ENCODE measurements at places on chromosomes 11 and 22.

DNA sequence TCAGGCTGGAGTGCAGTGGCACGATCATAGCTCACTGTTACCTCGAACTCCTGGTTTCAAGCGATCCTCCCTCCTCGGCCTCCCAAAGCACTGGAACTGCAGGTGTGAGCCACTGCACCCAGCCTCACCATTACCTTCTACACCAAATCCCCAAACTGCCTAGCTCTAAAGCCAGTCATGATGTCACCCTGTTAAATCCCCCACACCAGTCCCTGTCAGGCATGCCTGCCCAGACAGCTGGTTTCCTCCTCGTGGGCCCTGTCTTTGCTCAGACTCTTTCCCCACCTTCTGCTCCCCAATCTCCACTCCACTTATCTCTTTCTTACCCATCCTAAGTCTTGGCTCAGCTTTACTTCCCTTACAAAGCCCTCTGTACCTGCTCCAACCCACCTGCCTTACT is 12.5 kb upstream of the EXPH5 start:
- DNase-seq = no peak

GRCh38 chr11:6498121-6498520 is 1.0 kb downstream of the DNHD1 start:
- no peak for DNase-seq

DNA sequence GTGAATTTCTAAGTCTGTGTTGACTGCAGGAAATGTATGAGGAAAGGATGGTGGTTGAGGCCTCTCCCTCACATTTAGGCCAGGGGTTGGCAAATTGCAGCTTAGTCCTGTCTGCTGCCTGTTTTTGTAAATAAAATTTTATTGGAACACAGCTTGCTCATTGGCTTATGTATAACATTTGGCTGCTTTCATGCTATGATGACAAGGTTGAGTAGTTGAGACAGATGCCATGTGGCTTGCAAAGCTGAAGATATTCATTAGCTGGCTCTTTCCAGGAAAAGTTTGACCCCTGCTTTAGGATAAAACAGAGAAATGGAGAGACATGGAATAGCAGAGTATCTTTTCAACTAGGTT is 46.2 kb downstream of the BCR start:
- DNase-seq = no peak

DNA sequence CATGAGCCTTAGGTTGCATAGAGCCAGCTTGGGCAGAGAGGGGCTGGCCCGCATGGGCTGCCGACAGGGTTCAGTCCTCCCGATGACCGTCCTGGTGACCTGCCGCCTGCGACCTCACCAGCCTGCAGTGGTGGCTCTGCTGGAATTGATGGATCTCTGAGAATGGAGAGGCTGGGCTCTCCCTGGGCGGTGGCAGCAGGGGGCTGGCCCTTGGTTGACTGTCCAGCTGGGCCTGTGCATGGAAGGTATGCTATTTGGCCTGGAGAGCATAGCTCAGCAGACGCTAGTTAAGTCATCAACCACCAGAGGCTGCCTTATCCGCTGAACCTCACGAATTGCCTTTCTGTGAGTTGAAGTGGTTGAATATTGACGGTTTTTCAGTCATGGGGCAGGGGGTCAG is 19.7 kb downstream of the GRAMD4 start:
- no peak for DNase-seq
